ENCODE measurements at places on chromosomes 7 and 10.

- no peak for DNase-seq
These were observed 44.2 kb upstream of the A1CF start for GRCh38 chr10:50929670-50930069.

- DNase-seq = no peak
These were observed 228.8 kb downstream of the SNX10 start for GRCh38 chr7:26520483-26520882.

DNA sequence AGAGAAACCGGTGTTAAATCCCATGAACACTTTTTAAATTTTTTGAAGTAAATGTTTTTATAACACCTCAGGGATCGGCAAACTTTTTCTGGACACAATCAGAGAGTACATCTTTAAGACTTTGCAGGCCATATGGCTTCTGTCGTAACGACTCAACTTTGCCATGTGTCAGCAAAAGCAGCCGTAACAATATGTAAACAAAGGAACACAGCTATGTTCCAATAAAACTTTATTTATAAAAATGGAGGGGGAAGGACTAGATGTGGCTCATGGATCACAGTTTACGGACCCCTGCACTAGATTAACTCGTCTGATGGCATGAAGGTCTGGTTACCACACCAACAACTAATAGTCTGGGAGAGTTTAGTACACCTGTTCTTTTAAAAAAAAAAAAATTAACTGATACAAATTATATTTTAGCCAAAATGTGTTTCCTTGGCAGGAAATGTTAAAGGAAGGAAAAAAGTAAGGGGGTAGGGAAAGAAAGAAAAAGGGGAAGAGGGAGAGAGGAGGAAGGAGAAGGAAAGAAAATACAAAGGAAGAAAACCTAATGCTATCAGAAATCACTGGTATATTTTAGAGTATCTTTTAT is 50.2 kb downstream of the ABI1 start:
- DNase-seq = no peak

DNA sequence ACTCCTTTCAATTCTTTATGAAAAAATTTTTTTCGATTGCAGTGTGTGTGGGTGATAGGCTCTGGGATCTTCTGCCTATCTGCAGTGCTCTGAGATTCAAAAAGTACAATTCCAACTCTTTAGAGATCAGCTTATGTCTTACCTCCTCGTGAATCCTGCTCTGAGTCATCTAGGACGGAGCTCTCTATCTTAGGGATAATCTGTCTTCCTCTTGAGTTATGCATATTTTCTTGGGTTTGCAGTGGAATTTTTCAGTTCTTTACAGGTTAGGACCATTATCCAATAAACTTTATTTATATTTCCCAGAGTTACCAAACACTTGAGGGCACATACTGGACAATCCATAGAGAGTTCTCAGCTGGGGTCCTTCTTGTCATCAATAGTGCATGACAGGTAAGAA is 428.6 kb downstream of the ACTR3B start:
- no peak for DNase-seq

- no peak for DNase-seq
These were observed 5.5 kb downstream of the CNNM2 start for GRCh38 chr10:102923601-102924000.

DNA sequence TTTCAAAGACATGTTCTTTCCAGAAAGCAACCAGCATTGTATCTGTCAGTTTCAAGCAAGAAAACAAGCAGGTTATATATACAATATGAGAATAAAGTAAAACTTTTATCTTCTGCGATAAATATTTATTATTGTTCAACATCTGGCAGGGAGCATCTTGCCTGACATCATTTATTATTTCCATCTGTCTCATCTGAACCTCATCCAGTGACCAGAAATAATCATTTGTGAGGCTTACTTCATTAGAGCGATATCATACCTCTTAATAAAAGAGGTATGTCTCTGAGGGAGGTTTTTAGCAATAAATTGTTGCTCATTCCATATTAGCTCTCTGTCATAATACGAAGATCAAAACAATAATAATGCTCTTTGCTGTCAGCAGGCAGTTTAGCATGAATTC is 226.1 kb downstream of the CDC14C start:
- no peak for DNase-seq

DNA sequence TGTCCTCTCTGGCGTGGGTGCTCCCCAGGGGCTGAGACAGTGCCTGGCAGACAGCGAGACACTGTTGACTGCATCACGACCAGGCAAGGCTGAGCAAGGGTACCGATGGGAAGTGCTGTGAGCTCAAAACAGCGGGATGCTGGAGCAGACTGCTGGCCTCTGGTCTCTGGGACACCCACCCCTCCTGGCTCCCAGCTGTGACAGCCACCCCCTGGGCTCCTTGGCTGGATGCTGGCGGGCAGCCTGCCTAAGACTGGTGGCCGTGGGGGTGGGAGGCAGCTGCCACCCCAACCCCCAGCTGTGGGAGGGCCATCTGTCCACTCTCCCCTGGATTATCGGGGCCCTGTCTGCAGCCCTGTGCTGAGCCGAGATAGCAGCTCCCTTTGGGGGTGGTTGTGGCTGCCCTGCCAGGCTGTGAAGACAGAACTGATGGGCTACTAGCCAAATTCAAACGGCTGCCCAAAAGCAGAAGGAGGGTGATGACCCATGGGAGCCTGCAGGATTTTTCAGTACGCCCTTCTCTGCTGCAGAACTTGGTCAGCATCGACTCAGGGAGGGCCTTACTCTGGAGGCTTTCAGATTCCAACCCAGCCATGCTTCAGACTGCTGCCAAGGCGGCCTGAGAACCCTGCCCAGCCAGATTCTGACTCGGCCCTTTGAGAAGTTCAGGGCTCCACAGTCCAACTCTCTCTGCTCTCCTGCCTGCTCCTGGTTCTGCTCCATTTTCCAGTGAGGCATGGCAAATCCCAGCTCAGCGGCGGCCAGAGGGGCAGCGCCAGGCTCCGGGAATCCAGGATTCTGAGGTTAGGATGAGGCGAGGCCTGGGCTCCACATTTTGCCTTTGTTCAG is 125.3 kb downstream of the NEURL1 start:
- no peak for DNase-seq

- DNase-seq = no peak
These were observed 158.9 kb upstream of the POT1 start for GRCh38 chr7:125088555-125088954.

DNA sequence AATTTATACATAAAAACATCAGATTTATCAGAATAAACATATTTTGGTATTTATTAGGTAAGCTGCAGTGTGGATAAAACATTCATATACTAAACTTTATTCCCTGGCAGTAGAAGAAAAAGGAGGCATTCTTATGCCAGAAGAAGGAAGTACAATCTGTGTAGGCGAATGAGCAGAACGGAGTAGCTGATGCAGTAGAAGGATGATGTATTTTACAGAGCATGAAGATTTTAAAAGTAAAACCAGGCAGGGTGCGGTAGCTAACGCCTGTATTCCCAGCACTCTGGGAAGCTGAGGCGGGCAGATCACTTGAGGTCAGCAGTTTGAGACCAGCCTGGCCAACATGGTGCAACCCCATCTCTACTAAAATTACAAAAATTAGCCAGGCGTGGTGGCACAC is 294.9 kb upstream of the MKLN1 start:
- DNase-seq = no peak

DNA sequence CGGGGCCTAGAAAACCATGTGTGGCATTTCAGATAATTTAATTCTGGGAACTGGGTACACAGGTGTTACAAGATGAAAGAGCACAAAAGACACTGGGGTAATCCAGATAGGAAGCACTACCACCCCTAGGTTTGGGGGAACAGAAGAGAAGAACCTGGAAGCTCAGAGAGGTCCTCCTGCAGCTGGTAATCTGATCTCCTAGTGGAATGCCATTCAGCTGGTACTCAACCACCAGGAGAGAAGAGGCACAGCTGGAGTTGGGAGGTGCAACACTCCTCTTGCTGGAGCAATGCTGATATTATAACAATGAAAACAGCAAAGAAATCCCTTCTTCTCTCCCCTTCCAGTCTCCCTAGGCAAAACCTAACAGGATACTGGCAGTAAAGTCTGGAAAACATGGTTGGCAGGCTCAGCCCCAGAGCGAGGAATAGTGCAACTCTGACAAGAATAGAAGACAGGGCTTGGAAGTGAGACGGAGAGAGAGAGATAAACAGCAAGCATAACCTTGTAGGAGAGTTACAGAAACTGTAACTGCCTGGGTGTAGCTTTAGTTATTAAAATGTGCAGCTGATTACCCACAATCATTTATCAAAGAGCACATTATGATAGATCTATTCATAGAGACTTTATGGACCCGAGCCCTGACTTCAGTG is 35.0 kb downstream of the NRF1 start:
- DNase-seq = no peak

DNA sequence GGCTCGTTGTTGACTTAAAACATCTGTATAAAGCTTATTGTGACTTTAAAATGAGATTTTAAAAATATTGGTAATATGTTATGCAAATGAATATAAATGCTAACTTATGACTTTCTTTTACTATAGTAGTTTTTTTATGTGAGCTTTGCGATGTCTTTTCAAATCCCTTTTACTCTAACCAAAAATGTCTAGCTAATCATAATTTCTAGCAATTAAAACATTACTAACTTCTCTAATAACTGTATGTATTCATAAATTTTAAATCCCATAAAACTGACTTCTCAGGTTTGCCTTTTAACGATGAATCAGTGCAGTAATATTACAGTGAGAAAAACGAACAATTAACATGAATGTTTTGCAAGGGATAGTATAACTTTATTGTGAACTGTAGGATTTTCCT is 113.2 kb downstream of the MAPK8 start:
- no peak for DNase-seq

DNA sequence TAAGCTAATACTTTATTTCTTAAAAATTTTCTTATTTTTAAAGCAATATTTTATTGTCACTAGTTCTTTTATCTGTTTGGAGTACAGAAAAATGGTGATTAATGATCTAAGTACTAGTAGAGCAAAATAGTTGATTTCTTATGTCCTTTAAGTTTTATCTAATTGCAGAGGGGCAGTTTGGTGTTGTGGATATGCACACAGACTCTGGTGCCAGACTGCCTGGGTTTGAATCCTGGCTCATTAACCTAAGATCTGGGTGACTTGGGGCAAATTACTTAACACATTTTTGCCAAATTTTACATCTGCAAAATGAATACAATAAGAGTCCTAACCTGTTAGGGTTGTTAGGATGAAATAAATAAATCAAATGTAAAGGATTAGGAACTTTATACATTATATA is 10.7 kb upstream of the PRPS1L1 start:
- DNase-seq = no peak

DNA sequence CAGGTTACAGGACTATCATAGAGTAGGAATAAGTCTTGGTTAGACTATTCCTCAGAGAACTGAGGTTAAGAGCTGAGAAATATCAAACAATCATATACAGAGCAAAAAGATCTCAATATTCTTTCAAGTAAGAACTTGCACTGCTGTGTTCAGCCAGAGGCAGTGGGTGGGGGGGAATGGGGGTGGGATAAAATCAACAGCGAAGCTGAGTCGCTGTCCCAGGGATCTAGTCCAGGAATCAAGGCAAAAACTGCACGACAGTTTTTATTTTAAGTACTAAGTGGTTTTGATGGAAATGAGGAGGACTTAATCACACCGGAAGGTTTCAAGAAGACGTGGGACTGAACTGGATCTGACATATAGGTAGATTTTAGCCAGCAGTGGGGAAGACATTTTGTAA is 159.1 kb downstream of the SRPK2 start:
- peak; percentile 25 for DNase-seq

GRCh38 chr10:68330852-68331454 is 911 bp upstream of the HNRNPH3 start:
- no peak for DNase-seq

DNA sequence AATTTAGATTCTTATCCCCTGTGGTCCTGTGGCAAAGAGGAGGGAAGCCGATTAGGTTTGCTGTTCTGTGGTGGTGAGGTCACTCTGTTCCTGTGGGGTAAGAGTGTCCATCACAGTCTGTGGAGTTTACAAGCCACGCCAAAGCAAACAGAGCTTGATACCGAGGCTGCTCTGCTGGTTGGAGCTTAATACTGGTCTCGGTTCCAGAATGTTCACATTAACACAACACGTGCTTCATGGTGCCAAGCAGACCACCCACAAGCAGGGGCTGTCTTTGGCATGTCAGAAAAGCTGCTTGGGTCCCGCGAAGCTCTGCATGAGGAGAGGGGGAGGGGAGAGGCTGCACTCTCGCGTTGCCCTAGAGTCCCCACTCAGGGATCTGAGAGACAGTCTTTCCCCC is 47.5 kb downstream of the DNAJB6 start:
- no peak for DNase-seq

DNA sequence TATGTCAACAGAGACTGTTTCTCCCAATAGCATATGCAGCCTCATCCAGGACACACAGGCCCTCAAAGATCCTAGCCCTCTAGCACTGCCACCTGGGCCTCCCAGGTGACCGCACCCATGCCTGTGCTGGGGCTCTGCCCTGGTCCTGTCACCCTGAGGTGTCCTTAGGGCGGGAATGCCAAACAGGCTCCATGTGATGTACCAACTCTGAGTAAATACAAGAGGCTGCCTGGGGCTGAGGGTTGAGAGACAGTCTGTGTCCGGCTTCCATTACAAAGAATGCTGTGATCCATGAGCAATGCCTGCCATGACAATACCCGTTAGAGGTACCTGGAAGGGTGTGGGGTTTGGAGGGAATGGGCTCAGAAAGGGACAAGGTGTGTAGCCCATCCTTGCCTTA is 83.0 kb upstream of the KAT6B start:
- DNase-seq = no peak

DNA sequence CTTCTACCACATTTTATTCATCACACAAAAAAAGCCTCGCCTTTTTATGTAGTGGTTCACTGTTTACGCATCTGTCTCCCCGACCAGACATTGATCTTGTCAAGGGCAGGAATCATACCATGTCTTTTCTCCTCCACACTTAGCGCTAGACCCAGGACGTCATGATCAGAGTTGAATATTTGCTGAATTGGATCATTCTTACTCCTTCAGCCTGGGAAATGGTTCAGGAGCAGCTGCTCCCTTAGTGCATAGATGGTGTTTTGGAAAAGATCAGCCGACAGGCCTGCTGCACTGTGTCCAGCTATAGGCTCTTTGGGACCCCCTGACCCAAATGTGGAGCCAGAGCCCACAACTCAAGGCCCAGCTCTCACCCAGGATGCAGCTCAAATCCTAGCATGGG is 249.1 kb upstream of the TMEM72 start:
- no peak for DNase-seq

DNA sequence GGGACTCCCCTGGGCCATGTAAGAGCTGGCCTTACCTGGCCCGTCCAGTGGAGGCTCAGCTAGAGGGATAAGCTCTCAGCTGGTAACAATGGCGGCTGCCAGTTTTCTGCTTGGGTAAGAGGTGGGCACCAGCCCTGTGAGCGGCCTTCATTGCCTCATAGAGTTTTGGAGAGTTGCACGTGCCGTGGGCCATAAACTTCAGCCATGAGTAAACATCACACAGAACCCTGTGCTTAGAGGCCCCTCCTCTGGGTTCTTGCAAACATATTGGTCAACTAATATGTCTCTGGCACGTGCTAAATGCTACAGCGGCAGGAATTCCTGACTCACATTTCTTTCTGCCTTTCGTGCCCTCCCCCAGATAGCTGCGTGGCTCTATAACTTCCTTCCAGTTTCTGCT is 103.9 kb upstream of the LEP start:
- peak; percentile 34 for DNase-seq

- DNase-seq = no peak
These were observed 242.1 kb upstream of the TCERG1L start for GRCh38 chr10:131553581-131553980.

GRCh38 chr10:62671104-62671503 is 133.4 kb upstream of the ADO start:
- DNase-seq = no peak
